ENCODE measurements at places on chromosomes 2 and 18.

DNA sequence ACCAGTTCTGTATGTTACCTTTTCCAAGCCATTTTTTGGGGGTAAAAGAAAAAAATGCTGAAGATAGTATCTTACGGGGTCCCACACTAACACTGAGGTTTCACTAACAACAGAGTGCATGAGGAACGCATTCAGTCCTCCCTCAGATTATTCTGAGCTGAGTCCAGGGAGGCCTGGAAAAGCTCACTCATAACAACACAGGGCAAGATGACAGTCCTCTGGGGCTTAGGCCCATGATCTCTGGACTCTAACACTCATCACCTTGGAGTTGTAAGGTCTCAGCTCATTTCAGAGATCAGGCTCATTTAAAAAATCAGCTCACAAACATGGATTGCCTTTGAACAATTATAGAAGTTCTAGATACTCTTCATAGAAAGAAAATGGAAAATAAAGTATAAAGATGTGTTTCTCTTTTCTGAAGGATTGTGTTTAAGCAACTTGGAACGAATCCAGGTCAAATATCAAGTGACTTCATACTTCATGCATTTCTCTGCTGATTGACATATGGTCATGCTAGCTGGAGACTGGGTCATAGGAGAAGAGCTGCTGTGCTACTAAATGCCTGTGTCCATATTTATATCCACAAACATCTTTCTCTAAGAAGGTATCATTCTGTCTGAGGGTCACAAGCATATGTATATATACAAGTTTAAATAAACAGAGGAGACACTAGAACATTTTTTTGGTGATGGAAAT lies 265.8 kb downstream of the ALK start:
- no peak for DNase-seq

GRCh38 chr2:111884592-111884964 lies 585 bp upstream of the ANAPC1 start:
- no peak for DNase-seq

- no peak for DNase-seq
Measured at GRCh38 chr18:33444709-33445108, 4.2 kb upstream of the CCDC178 start.

GRCh38 chr2:102030855-102031527 lies 39.2 kb downstream of the IL1R2 start:
- DNase-seq = no peak

GRCh38 chr2:120845277-120845676 lies 109.6 kb downstream of the GLI2 start:
- no peak for DNase-seq

DNA sequence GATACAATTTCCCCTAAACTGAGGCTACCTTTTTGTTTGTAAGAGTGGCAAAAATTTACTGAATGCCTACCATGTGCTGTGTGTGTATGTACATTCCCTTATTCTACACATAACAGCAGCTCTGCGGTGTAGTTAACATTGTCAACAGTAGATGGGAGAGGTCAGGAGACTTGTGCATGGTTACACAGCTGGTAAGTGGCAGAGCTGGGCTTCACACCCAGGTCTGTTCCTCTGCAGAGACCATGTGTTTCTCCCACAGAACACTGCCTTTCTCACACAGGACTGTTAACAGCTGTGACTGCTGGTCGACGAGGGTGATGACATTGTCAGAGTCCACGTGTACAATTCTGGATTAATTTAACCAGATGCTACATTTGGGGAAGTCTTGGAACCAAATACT lies 49.1 kb downstream of the EML6 start:
- no peak for DNase-seq

GRCh38 chr2:43251171-43251731 lies 24.8 kb upstream of the ZFP36L2 start:
- no peak for DNase-seq

GRCh38 chr2:70104231-70105111 lies 17.2 kb downstream of the PCBP1 start:
- DNase-seq = no peak

GRCh38 chr2:84131278-84131830 lies 327.7 kb downstream of the SUCLG1 start:
- DNase-seq = no peak

- DNase-seq = no peak
Measured at GRCh38 chr2:182316950-182317349, 109.9 kb downstream of the PDE1A start.

DNA sequence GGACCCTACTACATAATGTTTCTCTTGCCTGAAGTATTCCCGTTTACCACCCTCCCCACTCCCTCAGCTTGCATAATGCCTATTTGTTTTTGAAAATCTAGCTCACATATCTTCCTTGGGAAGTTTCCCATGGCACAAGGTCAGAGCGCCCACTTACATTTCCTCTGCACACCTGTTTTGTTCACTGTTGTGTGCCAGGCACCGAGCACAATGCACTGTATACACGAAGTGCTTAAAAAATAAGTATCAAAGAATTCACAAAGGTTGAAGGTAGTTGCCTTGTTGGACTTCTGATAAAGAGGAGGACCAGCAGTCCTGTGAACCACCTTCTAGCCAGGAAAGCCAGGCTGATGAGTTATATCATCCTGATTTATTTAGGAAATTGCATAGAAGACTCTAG lies 16.8 kb upstream of the RHOB start:
- no peak for DNase-seq

DNA sequence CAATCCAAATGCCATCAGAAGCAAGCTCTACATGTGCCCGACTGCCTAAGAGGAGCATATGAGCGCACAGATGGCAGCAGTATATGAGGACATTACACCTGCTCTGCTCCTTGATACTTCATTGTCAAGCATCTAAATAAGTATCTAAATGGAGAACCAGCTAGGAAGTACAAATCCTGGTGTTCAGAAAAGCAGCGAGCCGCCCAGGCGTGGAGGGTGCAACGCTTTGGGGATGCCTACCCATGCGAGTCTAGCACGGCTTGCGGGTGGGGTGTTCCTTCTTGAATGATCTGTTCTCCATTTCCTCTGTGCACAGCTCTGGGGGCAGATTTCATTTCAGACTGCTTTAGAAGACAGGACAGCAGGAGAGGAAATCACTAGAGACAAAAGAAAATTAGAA lies 63.0 kb upstream of the BCL2L11 start:
- no peak for DNase-seq

DNA sequence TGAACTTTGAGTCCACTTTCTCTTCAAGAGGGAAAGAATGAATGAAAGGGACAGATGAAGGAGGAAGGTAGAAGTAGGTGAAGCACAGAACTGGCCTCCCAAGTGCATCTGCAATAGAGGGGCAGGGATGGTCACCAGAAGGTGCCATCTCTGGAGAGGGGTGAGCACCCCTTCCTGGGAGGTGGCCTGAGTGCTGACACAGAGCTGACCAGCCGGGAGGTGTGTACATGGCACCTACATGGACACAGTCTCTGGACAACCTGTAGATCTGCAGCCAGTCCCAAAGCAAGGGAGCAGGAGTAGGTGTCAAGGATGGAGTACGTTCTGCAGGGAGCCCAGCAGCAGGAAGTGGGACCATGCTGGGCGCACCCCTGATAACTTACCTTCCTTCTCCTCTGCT lies 83.2 kb downstream of the TFCP2L1 start:
- DNase-seq = no peak

DNA sequence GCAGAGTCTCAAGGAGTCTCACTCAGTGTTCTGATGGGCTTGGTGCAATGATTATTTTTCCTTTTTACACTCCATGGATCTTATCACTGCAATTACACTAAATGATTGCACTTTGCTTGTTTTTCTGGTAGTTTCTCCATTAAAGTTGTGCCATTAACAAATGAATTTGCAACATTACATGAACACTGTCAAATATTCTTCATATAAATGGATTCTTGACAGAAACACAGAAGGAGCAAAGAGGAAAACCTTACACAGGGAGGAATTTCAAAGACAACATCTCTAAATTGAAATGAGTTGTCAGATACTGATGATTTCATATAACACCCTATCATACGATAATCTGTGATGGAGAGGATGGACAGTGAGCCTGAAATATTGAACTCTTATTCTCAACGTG lies 65.4 kb upstream of the CHST9 start:
- DNase-seq = no peak

- no peak for DNase-seq
Measured at GRCh38 chr2:222904557-222905258, 43.9 kb downstream of the ACSL3 start.

- DNase-seq = no peak
Measured at GRCh38 chr2:152410165-152410597, 75.2 kb downstream of the FMNL2 start.

- no peak for DNase-seq
Measured at GRCh38 chr2:169716238-169716886, 17.3 kb upstream of the KLHL23 start.

- DNase-seq = no peak
Measured at GRCh38 chr2:95266781-95267430, 7.3 kb upstream of the PROM2 start.

- no peak for DNase-seq
Measured at GRCh38 chr2:85978883-85979780, 90.3 kb upstream of the ST3GAL5 start.

DNA sequence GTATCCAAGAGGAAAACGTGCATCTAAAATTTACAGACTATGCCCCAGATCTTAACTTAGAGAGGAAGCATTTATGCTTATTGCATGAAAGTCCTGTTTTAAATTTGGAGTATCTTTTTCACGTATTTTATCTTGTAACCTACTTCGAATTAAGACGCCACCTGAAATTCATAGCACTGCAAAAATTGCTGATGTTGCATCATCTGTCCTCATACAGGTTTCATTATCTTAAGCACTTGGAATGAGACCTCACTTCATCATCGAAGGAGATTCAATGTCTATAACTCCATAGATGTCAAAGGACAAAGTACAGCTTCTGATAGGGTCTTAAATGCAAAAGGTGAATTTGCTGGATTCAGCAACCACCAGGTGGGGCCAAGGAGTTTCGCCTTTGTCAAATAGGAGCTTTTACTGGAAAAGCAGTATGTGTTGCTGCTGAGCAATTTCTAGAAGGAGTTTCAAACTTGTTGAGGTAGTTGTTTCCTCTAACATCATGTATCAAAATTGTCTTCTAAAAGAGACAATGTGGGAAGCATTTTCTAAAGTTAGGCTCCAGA lies 106.4 kb upstream of the CCDC85A start:
- DNase-seq = no peak

- DNase-seq = no peak
Measured at GRCh38 chr2:192544371-192544955, 349.7 kb upstream of the TMEFF2 start.

GRCh38 chr2:6835467-6835866 lies 30.2 kb downstream of the CMPK2 start:
- DNase-seq = no peak
